ENCODE measurements at places on chromosomes 1 and 21. TPM values are rescaled to one million over a fixed set of nuclear protein-coding genes. Genes with fewer than 3 reads are reported as not detected.

- DNase-seq = no peak
These were observed 25.9 kb upstream of the RAP1A start for GRCh38 chr1:111593403-111594305.

GRCh38 chr1:15410884-15411245 lies 1.2 kb downstream of the EFHD2 start:
- DNase-seq = peak; percentile 52

- no peak for DNase-seq
These were observed 5.4 kb downstream of the PAX7 start for GRCh38 chr1:18635891-18636595.

- DNase-seq = peak; percentile 76
These were observed 31.1 kb upstream of the POFUT2 start for GRCh38 chr21:45318556-45319404.

GRCh38 chr1:21752186-21752585 lies 30.8 kb downstream of the USP48 start:
- no peak for DNase-seq

- no peak for DNase-seq
These were observed 485.6 kb downstream of the NPHP4 start for GRCh38 chr1:5506634-5507033.

- DNase-seq = no peak
These were observed 6.9 kb downstream of the PTPRU start for GRCh38 chr1:29243023-29243870.

DNA sequence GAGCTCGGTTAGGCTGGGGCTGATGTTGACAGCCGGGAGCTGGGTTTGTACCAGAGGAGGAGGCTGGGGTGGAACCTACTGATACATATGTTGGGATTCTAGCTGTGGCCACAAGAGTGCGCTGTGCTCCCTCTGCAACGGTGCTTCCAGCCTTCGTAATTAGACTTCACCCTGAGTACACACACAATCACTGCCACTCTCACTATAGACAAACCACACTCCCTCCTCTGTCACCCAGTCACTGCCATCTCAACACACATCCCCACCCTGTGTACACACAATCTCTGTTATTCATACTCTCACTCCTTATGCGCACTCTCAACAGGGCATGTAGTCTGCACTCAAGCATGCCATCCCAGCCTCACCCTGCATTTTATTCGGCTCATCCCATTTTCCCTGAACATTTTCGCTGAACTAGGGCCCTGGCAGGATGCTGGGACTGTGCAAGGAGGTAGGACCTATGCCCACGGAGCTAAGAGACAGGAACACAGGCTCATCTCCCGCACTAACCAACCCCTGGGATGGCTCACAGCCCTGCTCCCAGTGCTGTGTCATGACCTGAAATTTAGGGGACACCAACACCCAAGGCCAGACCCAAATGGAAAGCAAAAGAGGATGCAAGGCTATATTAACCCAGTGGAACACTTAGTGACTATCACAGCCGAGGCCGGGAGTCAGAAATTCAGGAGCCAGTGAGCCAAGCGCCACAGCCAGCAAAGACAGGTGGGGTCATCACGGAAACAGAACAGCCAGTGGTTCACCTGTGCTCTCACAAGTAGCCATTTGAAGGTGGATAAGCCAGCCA lies 5.7 kb downstream of the GJB3 start:
- DNase-seq = peak; percentile 26

VANGL2 gene
- total RNA-seq = 2.2 TPM

DENND2C gene
- total RNA-seq = 1.5 TPM

PGLYRP4 gene
- not detected for total RNA-seq

SLC2A5 gene
- total RNA-seq = not detected

OR2L5 gene
- not detected for total RNA-seq

DSTYK gene
- total RNA-seq = 10.2 TPM
